ENCODE measurements at places on chromosomes 11 and 22.

DNA sequence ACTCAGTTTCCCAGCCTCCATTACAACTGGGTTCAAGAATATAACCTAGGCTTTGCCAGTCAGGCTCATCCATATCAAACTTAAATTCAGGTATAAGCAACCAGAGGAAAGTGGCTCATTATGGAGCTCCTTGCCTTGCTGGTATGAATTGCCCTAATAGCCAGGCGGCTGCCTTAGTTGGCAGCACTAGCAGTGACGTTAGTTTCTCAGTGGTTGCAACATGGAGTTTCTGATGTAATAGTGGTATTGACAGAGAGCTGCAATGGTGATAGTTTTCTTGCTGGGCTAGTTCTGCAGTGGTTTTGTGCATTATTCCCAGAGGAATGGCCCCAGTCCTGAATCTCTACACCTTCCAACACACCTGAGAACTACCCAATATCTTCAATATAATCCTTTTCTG is 3.8 kb upstream of the TMEM123 start:
- no peak for DNase-seq

- no peak for DNase-seq
Measured at GRCh38 chr11:59692915-59693314, 20.7 kb downstream of the OR10V1 start.

GRCh38 chr22:20844055-20845037 is 14.3 kb downstream of the PI4KA start:
- DNase-seq: no peak

DNA sequence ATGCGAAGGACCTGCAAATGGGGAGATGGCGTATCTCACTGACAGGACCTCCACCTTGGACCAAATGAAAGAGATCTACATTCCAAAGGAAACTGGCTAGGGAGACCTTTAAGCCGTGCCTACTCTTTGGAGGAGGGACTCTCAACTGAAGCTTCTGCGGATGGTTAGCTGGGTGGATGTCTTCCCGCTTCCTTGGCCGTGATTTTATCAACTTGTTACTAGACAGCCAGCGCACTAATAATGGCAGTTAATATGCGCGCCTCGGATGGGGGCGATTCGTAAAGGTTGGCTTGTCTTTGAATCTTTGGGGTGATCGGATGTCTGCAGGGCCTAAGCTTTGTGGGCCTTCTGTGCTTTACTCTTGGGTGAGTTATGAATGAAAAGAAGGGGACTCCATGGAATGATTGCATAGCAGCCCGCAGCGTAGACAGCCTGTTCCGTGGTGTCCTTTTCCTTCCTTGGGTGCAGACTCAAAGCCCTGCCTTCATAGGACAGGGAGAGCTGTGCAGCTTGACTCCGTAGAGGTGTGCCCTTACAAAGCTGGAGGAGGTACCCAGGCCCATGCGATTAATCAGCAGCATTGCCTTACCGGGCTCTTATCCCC is 1.5 kb downstream of the ZNRF3 start:
- peak; percentile 65 for DNase-seq

DNA sequence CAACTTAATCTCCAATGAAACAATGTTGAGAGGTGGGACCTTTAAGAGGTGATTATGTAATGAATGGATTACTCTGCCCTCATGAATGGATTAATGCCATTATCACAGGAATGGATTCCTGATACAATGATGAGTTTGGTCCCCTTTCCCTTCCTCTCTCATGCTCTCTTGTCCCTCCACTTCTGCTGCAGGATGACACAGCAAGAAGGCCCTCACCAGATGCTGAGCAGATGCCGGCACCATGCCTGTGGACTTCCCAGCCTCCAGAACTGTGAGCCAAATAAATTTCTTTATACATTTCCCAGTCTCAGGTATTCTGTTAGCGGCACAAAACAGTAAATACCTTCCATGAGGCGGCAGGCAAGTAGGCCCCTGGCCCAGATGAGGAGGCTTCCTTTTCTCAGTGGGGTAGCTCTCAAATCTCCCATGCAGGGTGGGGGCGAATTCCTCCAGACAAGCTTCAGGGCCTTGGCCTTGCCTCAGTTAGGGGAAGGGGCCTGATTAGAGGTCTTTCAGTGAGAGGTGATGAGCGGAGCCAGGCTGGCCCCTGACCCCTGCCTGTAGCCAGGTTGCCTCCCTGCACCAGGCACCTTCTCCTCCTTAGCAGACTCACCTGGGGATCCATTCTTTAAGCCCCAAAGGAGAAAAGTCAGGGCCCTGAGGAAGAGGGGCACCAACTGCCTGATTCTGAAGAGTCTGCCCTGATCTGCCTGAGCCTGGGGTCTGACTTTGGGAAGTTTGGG is 86.0 kb downstream of the RRM1 start:
- no peak for DNase-seq

GRCh38 chr11:67641338-67642172 is 2.0 kb upstream of the TBX10 start:
- DNase-seq: no peak

GRCh38 chr22:42145175-42145574 is 14.6 kb upstream of the CYP2D6 start:
- no peak for DNase-seq
